Esophagus squamous epithelium (tissue), 5 donors: ENCODE measurements at places on chromosomes 6 and 20.

GRCh38 chr6:46381057-46381456, 110.2 kb downstream of the RCAN2 start:
- no peak for DNase-seq

DNA sequence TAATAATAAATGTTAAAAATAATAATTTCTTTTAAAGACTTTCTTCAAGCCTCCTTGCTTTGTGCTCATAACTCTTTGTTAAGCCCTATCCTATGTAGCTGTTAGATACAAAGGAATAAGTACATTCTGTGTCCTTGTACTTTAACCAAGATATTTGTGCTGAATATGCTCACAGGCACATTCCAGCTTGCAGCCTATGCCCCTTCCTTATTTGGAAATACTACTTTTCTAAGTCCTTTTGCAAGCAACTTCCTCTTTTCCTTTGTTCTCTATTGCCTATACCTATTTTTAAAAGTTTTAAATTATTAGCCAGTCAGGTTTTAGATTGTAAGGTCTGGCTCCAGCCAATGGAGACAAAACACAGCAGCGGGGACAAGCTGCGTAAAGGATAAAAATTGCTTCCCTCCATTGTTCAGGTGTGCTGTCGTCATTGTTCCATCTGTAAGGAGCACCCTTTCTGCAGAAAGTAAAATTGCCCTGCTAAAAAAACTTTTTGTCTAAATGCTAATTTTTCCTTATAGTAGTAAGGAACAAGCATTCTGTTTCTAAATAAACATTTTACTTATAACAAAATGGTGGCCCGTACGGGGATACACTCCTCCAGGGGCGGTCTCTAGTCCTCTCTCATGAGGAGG, 80.2 kb downstream of the SYTL3 start:
- DNase-seq = no peak

DNA sequence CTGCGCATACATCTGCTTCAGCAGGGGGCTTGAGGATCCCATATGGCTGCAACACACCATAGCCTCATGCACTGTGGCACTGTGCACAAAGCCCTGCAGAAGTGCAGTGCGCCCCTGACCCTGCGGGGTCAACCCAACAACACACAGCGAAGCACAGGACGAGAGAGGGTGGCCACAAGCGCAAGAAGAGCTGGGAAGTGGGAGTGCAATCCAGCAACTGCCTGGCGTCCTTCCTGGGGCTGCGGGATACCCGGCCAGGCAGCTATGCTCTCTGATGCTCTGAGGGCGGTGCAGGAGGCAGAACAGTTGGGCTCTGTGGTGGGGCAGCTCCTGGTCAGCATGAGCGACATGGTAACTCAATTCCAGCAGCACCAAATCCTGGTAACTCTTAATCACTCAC, 5.6 kb upstream of the ACSS1 start:
- no peak for DNase-seq

DNA sequence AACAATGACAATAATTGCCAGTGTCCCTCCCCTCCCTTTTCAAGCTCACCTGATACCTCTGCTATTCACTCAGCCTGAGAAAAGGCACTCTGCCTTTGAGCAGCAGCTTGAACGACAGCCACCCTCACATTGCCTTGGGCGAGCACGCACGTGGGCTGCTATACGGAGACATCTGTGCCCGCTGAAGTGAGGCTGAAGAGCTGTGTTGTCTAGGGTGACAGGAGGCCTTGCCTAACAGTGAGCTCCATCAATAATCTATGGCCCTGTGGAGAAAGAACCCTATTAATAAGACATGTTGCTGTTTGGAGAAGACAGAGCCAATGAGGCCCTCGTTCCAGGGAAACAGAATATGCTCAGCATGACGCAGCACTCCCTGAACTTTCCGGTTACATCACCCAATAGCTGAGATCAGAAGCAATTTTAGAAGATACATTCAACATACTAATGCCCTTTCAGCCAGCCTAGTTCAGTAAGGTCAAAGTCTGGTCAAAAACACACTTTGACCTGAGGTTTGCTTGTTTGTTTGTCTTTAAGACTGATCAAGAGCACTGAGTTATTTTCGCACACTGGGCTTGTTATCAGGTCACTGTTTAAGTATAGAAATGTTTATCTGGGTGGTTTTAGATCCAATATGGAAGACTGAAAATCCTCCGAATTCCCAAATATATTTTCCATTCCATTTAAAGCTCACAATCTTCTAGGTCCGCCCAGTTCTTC, 30.6 kb downstream of the RBM24 start:
- DNase-seq = no peak

GRCh38 chr6:158047127-158047518, 65.5 kb downstream of the SYNJ2 start:
- no peak for DNase-seq

DNA sequence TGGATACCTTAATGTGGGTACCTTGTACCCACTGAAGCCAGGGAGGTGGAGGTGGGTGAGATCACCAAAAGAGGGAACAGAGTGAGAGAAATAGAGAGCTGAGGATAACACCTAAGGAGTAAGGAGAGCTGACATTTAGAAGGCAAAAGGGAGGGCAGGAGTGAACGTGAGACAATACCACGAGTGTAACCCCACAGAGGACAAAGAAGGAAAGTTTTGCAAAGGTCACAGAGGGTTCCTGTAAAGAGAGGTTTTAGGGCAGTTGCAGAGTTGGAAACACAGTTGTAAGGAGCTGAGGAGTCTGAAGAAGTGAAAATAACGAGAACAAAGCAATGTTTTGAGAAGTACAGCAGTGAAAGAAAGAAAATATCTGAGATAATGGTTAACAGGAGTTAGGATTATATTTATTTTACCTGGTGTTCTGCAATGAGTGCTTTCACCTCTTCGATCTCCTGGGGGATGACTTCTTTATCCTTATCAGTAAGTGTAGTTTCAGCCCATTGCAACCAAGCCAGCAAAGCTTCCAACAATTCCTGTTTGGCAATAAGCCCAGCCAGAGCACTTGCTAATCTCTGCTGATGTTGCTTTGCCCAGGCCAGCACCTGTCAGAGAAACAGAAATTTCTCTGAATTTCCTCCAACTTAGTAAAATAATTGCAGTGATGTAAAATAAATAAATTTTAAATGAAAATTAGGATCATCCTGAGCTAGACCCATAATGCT, 166.8 kb downstream of the DST start:
- no peak for DNase-seq

DNA sequence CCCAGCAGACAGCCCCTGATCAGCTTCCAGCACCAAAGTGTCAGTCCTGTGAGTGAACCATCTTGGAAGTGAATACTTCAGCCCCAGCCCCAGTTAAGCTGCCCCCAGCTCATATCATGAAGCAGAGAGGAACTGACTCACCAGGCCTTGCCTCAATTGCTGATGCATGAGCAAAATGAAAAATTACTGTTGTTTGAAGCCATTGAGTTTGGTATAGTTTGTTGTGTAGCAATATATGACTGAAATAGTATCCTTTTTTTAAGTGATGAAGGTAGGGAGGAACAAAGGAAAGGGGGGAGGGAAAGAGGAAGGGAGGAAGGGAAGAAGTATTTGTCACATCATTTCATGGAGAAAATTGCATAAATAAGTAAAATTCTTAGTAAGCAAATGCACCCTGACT, 266.4 kb downstream of the MAFB start:
- DNase-seq = no peak

DNA sequence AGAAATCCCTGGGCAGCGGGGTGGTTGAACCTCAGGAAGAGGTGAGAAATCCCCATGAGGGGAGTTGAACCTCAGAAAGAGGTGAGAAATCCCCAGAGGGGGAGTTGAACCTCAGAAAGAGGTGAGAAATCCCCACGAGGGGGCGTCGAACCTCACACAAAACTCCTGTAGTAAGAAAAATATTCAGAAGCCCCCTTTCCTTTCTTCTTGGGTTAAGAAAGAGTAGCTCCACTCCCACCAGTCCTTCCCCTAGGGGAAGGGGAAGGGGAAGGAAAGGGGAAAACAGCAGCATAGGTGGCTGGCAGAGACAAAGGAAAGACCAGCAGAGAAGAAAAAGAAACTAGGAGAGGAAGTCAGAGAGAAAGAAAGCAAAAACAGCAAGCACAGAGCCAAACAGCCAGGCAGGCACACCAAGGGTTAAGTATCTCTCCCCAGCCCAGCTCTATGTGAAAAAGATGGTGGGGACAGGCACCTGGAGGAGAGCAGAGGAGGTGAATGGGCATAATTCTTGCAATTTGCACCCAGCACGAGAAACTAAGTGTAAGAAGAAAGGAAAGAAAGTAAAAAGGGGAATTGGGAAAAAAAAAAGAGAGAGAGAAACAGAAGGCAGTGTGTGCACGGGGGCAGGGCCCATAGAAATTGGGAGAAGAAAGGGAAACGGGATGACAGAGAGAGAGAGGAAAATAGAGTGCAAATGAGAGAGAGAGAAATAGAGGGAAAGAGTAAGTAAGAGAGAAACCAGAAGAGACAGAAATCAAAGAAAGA, 88.2 kb downstream of the PLG start:
- DNase-seq = no peak

DNA sequence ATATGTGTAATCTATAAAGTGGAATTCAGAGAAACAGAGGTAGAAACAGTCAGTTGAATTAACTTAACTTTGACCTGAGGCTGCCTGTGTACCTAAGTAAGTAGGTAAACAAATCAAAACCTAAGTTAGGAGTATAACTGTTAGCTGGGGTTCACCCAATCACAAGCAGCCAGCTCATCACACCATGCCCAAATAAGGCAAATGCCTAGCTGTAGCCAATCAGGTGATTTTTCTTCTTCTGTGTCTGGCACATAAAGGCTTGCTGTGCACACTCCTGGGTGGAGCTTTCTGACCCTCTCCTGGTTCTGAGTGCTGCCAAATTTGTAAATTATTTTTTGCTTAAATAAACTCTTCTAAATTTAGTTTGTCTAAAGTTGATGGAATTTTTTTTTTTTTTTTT, 54.7 kb upstream of the TRIM39 start:
- DNase-seq = no peak

DNA sequence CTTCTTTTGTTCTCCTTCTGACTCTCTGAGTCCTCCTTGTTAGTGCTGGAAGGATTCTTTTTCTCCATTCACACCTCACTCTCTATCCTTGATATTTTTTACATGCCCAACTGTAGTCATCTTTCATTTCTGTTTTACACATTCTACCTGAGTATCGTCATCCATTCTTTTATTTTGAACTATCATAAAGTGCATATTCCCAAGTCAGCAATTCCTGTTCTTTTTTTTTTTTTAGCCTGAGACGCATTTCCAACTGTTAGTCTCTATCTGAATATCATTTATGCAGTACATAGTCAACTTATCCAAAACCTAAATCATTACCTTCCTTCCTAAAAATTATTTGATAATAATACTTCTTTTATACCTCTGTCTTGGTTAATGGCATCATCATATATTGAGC, 207.5 kb downstream of the NKAIN2 start:
- DNase-seq = no peak

DNA sequence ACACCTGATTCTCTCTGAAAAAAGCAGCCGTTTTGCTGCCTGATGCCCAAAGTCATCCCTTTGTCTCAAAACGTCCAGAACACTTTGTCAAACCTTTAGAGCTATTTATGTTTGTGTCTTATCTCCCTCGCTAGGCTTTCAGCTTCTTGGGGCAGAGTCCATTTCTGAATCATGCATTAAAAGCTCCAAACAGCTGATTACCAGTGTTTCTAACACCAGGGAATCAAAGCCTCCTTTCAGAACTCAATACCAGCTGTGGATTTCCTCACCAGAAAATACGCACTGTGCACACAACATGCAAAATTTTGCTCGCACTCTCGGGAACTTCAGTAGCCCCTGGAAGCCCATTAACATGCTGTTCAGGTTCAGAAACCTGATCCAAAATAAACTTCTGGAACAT, 333.3 kb downstream of the HACE1 start:
- DNase-seq = no peak

GRCh38 chr20:51319522-51319921, 223.0 kb downstream of the NFATC2 start:
- no peak for DNase-seq

DNA sequence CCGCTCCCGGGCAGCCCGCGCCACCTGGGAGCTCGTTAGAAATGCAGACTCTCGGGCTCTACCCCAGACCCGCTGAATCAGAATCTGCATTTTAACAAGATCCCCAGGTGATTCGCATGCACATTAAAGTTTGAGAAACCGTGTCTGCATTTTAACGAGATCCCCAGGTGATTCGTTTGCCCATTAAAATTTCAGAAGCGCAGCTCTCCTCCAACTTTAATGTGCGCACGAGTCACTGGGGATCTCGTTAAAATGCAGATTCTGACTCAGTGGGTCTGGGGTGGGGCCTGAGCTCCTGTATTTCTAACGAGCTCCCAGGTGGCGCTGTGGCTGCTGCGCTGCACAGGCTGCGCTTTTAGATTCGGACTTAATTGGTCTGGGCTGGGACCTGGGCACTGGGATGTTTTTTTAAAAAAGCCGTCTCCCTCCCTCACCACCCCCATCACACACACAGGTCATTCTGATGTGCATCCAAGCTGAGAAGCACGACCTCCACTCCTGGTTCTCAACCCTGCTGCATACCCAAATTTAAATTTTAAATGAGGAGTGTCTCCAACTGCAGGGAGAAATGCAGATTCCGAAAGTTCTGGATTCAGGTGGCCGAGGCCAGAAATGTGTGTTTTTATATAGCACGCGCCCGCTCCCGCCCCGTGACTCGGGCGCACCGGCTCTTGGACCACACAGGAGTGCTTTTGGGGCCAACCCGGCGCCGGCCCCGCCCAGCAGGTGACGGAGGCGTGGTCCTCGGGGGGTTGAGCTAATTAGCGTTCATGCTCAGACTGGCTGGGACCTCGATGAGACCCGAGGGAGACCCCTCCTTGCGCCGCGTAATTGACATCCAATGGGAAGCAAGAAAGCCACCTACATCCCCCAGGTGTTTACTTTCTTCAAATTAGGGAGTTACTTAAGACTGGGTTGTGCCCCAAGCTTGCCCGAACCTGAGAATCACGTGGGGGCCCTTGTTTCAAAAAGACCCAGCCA, 85.8 kb downstream of the ZFP64 start:
- DNase-seq = no peak

DNA sequence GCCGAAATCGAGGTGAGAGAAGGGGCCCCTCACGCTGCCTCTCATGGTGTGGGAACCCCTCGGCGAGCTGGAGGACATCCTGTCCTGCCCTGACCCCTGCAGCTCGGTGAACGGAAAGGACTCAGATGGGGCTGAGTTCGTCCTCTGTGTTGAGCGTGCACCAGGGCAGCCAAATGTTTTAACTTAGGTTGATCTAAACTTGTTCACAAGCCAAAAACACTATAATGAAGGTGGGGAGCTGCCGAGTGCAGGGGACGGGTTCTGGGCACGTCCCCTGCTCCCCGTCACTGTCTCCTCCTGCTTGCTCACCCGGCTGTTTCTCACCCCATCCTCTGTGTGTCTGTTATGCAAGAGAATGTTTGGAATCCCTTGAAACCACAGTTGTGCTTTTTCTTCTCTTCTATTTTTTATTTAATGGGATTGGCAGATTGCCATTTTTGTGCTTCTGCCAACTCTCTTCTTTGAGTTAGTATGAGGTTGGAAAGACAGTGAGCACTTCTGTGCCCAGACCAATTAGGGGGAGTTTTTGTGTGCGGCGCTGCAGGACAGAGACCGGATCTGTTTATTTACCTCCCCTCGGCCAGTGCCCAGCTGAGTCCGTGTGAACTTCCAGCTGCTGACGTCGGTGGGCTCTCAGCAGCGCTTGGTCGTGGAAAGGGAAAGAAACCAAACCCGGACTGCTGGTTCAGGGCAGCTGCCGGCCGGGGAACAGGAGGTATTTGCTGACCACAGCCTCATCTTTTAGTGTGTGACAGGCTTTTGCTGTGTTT, 158.1 kb downstream of the DTNBP1 start:
- no peak for DNase-seq

- no peak for DNase-seq
Measured at GRCh38 chr20:61556111-61556510, 304.1 kb downstream of the CDH4 start.

- DNase-seq = no peak
Measured at GRCh38 chr6:125794342-125795137, 3.8 kb downstream of the NCOA7 start.
